Fibroblast of upper back skin (primary cell): ENCODE measurements at places on chromosomes 6 and 20.

DNA sequence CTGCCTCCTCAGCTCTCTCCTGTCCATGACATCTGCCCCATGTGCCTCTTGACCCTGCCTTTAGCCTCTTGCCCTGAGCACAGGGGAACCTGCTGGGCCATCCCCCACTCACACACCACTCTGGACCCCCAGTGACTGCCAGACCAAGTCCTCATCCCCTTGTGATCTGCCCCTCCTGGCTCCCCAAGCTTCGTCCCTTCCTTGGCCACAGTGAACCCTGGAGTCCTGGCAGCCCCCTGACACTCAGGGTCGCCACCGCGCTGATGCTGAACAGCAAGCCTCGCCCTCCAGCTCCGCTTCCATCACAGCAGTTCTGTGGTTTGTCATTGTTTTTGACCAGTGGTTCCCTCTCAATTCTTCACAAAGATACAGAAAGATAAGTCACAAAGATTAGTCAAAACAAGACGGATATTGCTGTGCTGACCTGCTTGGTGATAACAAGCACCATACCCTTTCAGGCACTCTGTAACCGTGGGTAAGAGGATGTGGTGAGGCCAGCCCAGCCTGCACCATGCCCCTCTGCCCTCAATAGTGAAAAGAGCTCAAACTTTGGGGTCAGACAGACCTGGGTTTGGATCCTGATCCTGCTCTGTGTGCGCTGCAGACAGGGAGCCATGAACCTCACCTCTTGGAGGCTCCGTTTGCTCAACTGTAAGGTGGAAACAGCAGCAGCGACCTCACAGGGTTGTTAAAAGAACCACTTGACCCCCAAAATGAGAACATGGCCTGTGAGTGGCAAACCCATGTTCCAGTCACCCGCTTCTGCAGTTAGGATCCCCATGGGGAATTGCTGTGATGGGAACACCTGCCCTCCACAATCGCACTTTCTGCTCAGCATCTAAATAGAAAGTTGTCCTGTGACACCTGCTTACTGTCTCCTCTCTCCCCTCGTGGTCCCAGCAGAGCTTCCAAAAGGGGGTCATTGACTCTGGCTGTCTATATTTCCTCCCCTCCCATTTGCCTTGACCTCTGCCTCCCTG is 114.5 kb downstream of the TOX2 start:
- no peak for DNase-seq

DNA sequence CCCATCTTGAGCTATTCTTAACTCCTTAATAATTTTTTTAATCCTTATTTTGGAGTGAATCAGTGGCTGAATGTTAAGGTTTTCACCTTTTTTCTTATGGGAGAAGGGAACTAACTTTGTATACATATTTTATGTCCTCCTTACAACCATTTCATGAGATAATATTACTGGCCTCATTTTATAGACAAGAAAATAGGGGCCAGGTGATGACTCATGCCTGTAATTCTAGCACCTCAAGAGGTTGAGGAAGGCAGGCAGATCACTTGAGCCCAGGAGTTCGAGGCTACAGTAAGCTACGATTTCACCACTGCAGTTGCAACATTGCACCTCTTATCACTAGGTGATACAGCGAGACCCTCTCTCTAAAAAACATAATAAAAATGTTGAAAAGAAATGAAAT is 128.7 kb downstream of the TMEM242 start:
- DNase-seq: no peak

GRCh38 chr20:42945234-42945994 is 244.3 kb downstream of the PTPRT start:
- no peak for DNase-seq

DNA sequence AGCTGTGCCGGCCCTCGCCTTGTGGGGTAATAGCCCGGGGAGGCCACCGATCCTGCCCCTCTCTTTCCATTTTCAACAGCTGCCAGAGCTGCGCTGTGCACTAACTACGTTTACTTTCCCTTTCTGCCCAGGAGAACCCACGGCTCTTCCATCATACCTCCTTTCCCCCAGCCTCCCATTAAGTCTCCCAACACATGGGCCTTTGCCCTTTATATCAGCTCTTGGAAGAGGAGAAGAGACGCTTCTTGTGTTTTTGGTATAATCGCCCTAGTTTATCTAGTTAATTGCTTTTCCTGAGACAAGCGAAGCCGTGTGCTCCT is 637 bp downstream of the UBR2 start:
- no peak for DNase-seq

- no peak for DNase-seq
Measured at GRCh38 chr6:149859938-149860337, 4.2 kb downstream of the LRP11 start.

DNA sequence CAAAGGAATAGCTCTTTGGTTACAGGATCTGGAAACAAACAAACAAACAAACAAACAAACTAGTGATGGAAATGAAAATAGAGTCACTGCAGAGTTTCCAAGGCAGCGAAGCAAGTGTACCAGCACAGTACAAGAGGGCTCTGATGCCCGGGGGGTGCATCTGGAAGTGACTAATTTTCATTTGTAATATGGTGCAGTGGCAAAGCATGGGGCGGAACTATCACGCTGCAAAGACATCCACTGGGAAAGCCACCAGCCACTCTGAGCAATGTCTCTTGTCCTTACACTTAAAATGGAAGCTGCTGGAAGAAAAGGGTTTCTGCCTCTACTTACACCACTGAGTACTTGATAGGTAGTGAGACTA is 44.4 kb upstream of the NEDD9 start:
- no peak for DNase-seq

DNA sequence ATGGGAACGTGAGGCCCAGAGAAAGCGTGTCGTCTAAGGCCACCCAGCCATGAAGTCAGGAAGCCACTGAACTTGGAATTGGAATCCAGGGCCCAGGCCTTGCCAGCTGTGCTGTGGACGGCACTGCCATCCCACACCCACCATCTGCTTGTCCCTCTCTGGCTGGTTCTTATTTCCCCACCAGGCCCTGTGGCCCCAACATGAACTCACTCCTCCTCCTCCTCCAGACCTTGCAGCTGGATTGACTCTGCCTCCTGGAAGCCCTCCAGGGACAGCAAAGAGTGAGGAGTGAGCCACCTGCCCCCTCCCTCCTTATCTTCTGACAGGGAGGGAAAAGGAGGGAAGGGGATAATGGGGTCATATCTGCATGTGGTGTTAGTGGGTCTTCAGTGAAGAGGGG is 16.0 kb upstream of the IP6K3 start:
- DNase-seq: peak; percentile 22

DNA sequence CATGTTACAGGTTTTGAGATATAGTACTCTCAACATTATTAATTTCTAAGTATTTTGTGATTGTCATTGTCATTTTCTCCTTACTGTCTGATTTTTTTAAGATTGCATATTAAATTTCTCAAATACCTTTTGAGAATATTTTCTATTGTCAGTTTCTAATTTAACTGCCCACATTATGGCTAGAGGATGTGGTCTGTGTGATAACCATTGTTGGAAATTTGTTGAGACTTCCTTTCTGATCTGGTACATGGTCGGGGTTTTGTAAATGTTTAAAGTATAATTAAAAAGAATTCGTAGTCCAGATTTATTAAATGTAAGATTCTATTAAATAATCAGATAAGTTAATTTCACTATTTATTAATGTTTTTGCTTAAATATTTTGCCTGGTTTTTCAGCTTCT is 60.1 kb downstream of the SLX4IP start:
- no peak for DNase-seq

- no peak for DNase-seq
Measured at GRCh38 chr6:52574709-52575501, 2.0 kb downstream of the TRAM2 start.

DNA sequence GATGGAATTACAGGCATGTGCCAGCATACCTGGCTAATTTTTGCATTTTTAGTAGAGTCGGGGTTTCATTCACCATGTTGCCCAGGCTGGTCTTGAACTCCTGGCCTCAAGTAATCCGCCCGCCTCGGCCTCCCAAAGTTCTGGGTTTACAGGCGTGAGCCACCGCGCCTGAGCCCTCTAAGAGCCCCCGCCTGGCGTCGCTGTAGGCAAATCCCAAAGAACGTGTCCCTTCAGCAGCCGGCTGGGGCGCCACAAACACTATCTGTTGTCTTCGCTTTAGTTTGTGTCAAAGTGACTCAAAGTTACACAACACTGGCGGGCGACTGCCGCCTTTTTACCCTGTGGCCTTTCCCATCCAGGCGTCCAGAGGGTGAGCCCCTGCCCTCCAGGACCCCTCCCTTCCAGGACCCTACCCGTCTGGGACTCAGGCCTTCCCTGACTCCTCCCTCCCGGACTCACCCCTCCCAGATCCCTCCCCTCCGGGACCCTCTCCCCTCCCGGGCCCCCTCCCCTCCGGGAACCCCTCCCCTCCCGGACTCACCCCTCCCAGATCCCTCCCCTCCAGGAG is 940 bp upstream of the ADRM1 start:
- peak; percentile 89 for DNase-seq

- DNase-seq: no peak
Measured at GRCh38 chr6:103908898-103909297, 950.8 kb downstream of the HACE1 start.

- peak; percentile 5 for DNase-seq
Measured at GRCh38 chr6:105014954-105015353, 58.0 kb downstream of the LIN28B start.

GRCh38 chr6:126261792-126262421 is 78.0 kb upstream of the CENPW start:
- no peak for DNase-seq

- no peak for DNase-seq
Measured at GRCh38 chr6:144546807-144547206, 261.7 kb downstream of the UTRN start.

DNA sequence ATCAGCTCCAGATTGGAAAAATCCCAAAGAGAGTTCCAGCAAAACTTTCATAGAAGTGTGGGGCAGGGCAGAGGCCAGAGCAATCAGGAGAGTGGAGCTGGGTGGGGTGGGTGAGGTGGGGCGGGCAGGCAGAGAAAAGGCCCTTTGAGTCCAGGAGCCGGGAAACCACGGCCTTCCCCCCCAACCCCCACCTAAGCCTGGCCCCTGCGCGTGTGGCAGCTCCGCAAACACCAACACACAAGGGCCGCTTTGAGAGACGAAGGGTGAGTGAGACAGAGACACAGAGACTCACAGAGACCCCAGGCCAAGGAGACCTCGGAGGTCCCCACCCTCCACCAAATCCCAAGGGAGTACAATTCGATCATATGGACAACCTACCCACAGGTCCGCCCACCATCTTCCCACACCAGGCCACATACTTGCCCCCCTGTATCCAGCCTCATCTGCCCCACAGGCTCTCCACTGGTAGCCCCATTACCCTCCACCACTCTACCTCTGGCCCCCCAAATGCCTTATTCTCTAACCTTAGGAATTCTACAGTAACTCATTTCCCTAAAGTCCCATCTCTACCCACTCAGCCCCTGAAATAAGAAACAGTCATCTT is 1.7 kb downstream of the COL11A2 start:
- no peak for DNase-seq

- no peak for DNase-seq
Measured at GRCh38 chr20:59456342-59457279, 147.7 kb upstream of the PHACTR3 start.

- DNase-seq: no peak
Measured at GRCh38 chr6:159807150-159807858, 7.2 kb downstream of the PNLDC1 start.

- no peak for DNase-seq
Measured at GRCh38 chr6:123636282-123636681, 468 bp downstream of the TRDN start.

- DNase-seq: no peak
Measured at GRCh38 chr6:118100717-118101116, 193.7 kb downstream of the SLC35F1 start.

DNA sequence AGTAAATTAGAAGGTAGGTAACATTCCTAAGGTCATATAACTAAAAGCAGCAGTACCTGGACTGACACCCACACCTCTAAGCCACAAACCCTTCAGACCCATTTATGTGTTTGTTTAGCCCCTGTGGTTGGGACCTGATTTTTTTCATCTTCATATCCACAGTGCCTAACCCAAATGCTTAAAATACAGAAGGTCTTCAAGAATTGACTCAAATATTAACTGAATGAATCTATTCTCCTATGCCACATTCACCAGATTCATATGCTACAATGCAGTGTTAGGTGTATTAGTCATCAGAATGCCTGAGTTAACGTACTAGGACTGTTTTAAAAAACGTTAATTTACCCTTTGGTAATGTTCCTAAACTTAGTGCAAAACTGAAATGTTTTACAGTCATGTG is 124.8 kb downstream of the AHI1 start:
- peak; percentile 33 for DNase-seq

GRCh38 chr20:38202982-38203293 is 37.9 kb upstream of the TGM2 start:
- no peak for DNase-seq

DNA sequence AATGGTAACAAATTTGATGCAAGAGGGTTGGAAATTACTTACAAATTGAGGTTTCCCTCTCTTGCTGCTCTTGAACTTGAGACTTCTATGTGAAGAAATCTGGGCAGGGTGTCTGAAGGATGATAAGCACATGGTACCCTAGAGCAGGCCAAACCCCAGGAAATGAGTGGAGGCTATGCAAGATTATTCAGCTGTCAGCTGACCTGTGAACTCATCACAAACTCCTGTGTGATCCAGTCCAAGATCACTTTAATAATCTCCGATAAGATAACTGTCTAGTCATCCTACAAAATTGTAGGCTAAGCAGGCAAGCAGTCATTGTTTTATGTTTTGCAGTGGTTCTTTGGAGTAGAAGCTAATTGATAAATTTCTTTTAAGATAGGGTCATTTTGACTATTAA is 213.1 kb downstream of the BTBD3 start:
- DNase-seq: no peak

- DNase-seq: no peak
Measured at GRCh38 chr6:8391934-8392333, 43.4 kb downstream of the SLC35B3 start.

DNA sequence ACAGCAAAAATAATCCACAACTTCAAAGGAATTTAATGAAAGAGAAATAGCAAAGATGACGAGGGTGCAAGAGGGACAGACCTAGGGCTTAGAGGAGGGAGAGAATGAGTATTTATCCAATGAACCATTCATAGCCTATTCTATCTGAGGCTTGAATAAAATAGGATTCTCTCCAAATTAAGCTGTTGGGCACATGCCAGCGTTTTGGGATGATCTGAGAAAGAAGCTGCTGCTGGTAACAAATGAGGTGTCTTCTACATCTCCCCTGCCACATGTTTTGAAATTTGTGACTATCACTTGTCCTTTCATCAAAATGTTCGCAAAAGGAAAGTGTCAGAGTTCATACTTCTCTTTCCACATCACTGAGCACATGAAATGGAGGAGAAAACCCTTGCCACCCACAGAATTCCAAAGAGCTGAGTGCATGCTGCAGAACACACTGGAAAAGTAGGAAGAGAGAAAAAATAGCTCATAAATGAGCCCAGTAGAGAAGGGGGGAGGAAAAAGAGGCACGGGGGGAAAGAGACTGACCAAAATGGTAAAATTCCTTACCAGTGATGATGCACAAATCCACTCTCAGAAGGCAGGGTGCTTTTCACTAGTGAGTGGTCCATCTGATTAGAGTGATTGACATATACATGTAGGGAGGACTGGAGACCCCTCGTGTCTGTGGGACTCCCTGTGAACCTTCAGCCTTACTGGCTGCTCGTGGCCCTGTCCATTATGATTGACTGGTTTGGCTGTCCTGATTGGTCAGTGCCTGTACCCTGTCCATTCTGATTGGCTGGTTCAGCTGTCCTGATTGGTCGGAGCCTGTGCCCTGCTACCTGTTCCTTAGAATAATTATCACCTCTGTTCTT is 180.5 kb downstream of the OGFRL1 start:
- DNase-seq: peak; percentile 96
